ENCODE measurements at places on chromosomes 11 and 22.

- DNase-seq: no peak
Observed at GRCh38 chr11:71283971-71284441, 31.6 kb upstream of the SHANK2 start.

- no peak for DNase-seq
Observed at GRCh38 chr11:62542111-62542745, 4.4 kb downstream of the AHNAK start.

DNA sequence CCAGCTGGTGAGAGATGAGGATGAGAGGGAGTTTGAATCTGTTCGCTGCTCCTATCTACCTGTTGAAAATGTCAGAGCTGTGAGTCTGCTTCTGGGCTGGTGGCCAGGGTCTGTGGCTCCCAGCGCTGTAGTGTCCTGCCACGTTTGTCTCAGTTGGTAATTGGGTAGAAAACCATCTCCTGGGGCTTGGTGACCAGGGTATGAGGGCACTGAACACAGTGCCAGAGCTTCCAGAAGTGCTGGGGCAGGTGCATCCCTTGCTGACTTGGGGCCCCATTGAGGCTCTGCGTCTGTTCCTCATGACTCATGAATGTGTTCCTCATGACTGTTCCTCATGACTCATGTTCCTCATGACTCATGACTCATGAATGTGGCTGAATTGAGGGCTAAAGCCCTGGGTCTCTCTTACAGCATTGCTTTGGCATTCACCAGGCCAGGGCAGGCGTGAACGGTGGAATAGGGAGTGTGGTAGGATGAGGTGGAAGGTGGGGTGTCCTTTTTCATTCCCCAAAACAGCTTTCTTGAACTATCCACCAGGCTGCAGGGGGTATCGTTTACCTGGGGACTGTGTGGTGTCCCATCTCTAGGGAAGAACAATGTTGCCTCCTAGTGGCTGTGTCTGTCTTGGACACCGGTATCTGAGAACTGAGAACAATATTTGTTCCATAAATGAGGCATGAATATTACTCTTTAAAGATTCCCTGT, 139.5 kb downstream of the COMMD9 start:
- DNase-seq: peak; percentile 99

- DNase-seq: peak; percentile 81
Observed at GRCh38 chr11:80330264-80330663, 889.4 kb upstream of the TENM4 start.

DNA sequence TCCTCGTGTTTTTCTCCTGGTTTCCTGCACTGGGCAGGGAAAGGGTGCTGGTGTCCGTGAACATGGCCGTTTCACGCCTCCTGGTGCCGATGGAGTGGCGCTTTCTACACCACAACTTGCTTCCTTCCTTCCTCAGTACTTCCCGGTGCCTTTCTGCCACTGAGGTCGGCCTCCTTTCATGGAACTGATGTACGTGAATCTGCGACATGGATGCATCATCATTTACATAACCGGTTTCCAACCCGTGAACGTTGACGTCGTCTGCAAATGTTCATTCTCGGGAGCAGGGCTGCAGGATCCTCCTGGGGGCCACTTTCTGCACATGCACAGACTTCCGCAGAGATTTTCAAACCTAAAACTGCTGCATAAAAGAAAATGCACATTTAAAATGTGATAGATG, 474.4 kb downstream of the BRD1 start:
- no peak for DNase-seq

DNA sequence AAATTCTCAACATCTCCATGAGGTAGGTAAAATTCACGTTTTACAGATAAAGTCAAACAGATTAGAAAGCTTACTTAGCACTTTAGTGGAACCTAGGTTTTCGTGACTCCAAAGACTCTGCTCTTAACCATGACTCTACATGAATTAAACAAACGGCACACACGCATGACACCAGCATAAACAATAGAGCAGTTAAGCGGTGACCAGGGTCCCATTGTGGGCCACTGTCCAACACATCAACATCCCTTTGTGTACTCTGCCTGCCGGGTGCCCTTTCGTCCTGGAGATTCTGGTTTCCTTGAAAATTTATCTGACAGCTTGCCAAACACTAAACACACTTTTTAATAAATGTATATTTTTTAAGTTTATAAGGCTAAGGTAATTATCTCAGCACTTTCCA, 941.7 kb downstream of the OPCML start:
- no peak for DNase-seq

DNA sequence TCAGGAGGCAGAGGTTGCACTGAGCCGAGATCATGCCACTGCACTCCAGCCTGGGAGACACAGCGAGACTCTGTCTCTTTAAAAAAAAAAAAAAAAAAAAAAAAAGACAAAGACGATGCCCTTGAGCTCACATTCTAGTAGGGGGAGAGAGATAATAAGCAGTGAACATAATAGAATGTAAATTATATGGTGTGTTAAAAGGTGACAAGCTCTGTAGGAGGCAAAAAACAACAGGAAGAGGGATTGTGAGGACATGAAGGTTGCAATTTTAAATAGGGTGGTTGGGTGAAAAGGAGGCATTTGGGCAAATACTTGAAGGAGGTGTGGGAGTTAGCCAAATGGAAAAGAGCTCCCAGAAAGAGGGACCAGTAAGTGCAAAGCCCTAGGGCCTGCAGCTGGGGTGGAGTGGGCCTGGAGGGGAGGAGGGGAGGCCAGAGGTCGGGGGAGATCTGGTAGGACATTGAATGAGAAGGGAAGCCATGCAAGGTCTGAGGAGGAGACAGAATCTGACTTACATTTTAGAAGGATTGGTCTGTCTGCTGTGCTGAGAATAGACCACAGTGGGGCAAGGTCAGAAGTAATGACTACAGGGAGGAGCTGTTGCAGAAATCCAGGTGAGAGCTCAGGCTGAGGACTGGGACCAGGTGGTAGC, 26.6 kb downstream of the P2RY2 start:
- no peak for DNase-seq

Data from endothelial cell of umbilical vein (primary cell).